ENCODE measurements at places on chromosomes 13 and 19.

DNA sequence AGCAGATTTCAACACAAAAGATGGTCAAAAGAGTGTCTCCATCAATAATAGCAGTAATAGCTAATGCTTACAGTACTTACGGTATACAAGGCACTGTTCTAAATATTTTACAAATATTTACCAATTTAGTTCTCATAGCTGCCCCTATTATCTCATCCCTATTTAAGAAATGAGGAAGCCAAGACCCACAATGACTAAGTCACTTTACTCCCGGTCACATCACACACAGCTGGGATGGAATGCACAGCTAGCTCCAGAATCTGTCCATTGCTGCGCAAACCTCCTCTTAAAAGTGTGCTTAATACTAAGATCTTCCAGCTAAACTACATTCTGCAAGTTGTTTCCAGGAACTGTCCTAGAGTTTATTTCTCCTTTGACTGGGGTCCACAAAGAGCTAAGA, 63.4 kb downstream of the RAP2A start:
- DNase-seq = no peak

DNA sequence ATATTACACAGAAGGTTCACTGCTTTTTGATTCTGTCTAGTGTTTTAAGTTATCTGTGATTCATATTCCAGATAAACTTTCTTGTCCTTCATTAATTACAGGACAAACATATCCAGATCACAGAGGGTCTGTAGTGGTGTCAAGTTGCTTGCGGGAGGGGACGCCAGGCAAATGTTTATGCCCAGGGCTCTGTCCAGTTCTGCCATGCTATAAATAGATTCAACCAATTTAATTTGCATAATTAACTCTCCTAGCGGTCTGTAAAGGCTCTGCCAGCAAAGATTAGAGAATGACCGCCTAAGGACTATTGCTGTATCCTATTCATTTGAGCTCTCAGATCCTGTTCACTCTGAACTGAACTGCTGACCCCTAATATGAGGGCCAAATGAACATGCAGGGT, 59.7 kb upstream of the TRPC4 start:
- no peak for DNase-seq

DNA sequence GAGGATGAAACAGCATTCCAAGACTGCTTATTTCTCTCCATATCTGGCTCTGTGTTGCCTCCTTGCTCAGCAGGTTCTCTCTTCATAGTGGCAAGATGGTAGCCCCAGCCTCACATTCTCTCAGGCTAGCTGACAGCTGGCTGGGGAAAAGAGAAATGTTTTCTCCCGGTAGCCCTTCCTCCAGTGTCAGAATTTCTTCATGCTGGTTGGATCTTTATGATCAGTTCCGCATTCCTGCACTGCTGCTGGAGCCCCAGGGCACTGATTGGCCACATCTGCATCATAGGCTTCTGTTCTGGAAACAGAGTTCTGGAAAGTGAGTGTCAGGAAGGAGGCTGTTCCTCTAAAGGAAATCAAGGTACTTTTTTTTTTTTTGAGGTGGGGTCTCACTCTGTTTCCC, 24.6 kb downstream of the POP4 start:
- DNase-seq = no peak

- no peak for DNase-seq
Observed at GRCh38 chr13:51397262-51397941, 55.4 kb downstream of the INTS6 start.

GRCh38 chr13:90947976-90948375, 399.5 kb upstream of the MIR17HG start:
- no peak for DNase-seq

DNA sequence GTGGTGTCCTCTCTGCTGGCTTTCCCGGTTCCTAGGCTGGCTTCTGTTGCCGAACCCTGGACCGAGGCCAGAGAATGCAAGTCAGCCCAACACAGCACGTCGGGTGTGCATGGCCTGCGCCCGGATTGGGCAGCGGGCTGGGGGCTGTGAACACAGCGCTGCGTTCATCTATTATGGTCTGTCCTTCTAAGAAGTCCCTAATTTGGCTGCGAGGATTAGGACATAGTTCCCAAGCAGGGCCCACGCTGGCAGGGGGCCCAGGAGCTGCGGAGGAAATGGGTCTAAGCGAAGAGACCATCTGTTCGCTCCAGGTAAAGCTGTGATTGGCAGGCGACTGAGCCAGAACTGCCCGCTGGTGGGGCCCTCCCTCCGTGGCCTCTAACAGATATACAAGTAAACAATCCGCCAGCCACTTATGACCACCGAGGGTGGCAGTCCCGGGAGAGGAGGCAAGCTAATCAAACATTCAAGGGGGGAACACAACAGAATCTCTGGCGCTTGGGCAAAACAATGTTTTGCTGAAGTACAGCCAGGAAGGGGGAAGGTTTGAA, 6.0 kb downstream of the SYCE2 start:
- no peak for DNase-seq
